ENCODE measurements at places on chromosomes 13 and 19.

DNA sequence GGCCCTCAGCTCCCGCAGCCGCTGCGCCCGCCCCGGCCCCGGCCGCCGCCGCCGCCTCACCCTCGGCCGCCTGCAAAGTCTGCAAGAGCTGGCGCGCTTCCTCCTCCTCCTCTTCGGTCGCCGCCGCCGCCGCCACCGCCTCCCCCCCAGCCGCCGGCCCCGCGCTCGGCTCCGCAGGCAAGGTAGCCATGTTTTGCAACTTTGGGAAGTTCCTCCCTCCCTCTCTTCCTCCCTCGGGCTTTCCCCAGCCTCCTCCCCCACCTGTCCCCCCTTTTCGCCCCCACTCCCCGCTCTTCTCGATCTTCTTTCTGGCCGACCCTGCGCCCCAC is 433 bp downstream of the SIX5 start:
- DNase-seq: no peak

DNA sequence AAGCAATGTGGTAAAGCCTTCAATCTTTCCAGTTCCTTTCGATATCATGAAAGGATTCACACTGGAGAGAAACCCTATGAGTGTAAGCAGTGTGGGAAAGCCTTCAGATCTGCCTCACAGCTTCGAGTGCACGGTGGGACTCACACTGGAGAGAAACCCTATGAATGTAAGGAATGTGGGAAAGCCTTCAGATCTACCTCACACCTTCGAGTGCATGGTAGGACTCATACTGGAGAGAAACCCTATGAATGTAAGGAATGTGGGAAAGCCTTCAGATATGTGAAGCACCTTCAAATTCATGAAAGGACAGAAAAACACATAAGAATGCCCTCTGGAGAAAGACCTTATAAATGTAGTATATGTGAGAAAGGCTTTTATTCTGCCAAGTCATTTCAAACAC is 15.6 kb upstream of the ZNF763 start:
- DNase-seq: no peak

GRCh38 chr13:110542169-110542796 is 19.2 kb downstream of the RAB20 start:
- no peak for DNase-seq

DNA sequence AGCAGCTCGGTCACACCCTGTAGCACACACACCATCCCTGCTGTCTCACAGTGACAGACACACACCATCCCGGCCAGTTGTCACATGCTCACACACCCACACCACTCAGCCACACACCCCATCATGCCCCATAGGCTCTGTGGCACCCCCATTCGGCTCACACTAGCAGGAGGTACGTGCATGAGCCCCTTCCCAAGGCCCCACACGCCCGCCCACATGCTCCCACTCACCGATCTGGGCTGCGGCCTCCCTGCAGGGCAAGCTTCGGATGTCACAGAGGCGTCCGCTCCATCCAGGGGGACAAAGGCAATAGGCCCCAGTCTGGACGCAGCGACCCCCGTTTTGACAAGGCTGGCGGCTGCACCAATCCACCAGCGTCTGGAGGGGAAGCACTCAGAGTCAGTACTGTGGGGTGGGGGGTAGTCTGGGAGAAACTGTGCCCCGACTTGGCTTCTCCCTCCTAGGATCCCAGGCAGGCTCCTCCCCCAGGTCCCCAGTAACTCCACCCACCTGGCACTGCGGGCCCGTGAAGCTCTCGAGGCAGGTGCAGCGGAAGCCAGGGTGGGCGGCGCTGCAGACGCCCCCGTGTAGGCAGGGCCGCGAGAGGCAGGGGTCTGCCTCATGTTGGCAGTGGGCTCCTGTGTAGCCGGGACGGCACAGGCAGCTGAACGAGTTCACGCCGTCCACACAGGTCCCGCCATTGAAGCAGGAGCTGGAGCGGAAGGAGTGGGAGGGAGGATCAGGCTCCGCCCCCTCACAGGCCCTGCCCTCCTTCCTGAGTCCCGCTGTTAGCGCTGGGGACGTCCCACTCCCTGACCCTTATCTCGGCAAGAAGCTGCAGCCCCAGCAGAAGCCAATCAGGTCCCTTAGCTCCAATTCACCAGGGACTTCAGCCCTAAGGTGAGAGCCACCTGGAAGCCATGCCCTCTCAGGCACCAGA is 20.1 kb downstream of the NOTCH3 start:
- no peak for DNase-seq

DNA sequence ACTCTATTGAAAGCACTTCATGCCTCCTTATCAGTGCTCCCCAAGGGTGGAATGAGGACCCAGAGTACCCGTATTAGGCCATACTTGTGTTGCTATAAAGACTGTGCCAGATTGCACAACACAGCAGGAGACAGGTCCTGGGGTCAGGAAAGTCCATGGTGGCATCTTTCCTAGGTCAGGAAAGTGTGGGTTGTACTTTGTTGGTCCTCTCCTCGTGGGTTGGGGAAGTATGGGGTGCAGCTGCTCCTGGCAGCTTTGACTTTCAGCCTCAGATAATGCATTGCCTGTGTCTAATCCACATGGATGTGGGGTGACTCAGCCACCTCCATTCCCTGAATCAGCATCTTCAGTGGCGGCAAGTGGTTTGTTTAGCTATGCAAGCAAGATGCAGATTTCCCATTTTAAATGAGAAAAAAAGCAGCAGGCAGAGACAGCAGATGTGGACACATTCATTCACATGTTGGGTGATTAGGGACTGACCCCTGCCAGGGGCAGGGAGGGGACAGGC is 8.4 kb upstream of the CYP2B6 start:
- no peak for DNase-seq

GRCh38 chr13:49536144-49536873 is 40.6 kb downstream of the PHF11 start:
- no peak for DNase-seq

GRCh38 chr19:13732337-13732736 is 32.0 kb upstream of the MRI1 start:
- no peak for DNase-seq

DNA sequence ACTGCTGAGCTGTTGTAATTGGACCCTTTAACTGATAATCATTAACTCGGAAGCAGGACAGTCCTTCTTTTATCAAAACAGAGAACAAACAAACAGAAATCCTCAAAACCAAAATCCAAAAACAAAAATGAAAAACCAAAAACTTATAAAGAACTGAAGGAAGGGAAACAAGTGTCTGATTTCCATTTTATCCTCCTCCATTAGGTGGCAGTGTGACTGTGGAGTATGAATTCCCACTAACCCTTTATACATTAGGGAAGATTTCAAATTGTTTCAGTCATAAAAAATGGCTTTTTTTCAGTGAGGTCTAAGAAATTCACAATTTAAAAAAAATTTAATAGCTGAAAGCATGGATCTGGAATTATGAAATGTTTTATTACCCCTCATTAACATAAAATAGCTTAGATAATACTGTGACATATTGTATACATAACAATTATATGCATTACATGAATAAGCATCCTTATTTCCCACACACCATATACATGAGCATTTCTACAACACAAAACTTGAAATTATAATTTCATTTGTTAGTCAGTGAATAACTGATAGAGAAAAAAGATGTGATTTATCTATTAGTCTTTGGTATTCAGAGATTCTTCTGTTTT is 1074.3 kb upstream of the PCDH9 start:
- DNase-seq: no peak

- no peak for DNase-seq
Measured at GRCh38 chr13:97569841-97570240, 135.9 kb downstream of the RAP2A start.

- peak; percentile 96 for DNase-seq
Measured at GRCh38 chr19:32373585-32374295, 28.3 kb downstream of the ZNF507 start.

Data from HFF-Myc (cell line).